ENCODE measurements at places on chromosomes 12 and 14. TPM values are rescaled to one million over a fixed set of nuclear protein-coding genes. Genes with fewer than 3 reads are reported as not detected.

GRCh38 chr12:70691018-70691672 lies 53.9 kb upstream of the PTPRB start:
- DNase-seq: no peak

DNA sequence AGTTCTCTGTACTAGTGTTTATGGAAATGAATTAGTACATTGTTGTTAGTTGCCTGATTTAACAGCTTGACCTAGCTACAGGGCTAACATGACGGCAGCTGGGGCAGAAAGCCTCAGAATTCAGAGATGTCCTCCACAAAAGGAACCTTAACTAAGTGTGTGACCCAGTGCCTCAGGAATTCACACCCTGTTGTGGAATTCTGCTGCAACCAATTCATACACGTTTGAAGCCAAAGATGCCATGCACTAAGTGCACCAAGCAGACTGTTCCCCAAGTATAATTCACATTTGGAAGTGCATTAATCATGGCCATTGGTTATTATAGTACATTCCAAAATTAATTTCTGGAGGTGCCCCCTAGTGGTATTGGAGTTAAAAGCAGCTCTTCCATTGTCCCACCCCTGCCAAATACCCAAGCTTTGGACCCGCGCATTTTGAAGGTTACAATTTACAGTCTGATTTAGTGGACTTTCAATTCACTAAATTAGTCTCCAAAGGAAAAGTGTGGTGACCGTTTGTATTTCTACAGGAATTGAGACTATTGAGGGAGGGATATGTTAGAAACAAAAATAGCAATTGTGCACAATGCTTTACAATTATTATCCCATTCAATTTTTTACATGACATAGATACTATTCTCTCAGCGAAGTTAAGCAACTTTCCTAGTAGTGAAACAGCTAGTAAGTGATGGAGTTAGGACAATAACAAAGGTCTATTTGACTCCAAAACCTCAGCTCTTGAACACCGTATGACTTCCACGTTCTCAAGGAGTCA lies 85.9 kb downstream of the PAX9 start:
- no peak for DNase-seq

- no peak for DNase-seq
Measured at GRCh38 chr12:52229836-52230343, 3.2 kb upstream of the KRT7 start.

DNA sequence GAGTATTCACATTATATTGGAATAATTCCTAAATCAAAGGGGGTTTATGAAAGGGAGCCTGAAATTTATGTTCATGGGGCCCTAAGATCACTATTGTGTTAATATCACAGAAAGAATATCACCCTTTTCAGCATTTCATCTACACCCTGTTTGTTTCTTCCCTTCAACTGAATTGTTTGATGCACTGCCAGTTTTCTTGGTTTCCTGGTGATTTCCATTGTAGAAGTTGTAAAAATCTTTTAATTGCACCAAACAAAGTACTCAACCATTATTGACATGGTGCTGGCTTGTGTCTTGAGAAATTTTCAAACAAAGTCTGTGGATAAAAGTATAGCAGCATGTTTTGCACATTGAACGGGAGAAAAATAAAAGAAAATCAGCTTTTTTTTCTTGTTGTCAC lies 154.8 kb upstream of the PRKD1 start:
- no peak for DNase-seq

- DNase-seq: no peak
Measured at GRCh38 chr14:36301159-36301558, 19.3 kb downstream of the MBIP start.

The NAV3 gene
- 6.9 TPM for total RNA-seq

DNA sequence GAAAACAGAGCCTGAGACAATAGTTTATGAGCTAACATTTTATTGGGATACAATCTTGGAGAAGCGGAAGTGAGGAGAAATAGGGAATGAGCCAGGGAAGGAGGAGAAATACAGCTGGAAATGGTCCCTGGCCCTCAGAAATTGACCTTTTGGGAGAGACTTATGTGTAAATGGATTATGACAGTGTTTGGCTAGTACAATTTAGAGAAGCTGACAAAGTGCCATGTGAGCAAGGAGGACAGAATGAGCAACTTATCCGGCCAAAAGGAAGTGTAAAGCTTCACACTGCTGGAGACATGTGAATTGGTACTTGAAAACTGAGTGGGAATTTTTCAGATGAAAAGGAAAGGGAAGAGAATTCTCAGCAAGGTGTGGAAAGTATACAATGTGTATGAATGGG lies 2.9 kb downstream of the GLIPR1 start:
- DNase-seq: no peak

DNA sequence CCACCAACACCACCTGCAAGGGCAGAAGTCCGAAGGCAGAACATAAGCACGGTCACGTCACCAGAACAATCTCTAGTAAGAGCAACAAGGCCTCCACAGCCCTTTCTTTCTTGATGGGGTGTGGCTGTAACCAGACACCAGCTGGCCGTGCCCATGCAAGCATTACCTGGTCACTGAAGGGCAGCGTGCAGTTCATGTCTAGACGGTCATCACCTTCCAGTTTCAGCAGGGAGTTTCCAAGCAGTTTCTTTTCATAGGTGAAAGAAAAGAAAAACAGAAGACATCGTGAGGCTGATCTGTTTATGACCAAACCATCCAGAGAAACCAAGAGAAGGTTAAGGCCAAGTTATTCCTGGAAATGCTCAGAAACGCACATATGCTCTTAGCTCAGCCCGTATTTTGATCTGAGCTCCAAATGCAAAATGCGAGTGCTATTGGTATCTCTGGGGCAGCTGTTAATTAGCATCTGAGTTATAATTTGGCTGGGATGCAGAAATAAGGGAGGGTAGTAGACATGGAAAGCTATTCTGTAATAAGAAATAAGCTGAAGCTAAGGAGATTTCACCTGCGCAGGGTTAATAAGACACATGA lies 42.5 kb downstream of the PRKAB1 start:
- DNase-seq: no peak

The P2RX4 gene
- total RNA-seq: 10.1 TPM

The TMEM179 gene
- total RNA-seq: 1.0 TPM

- no peak for DNase-seq
Measured at GRCh38 chr12:87127272-87127671, 871.1 kb upstream of the MGAT4C start.

GRCh38 chr14:82003426-82003825 lies 469.8 kb upstream of the SEL1L start:
- DNase-seq: no peak

GRCh38 chr12:39354955-39355354 lies 88.0 kb downstream of the KIF21A start:
- DNase-seq: no peak

- DNase-seq: no peak
Measured at GRCh38 chr12:71063087-71063486, 94.7 kb downstream of the TSPAN8 start.

GRCh38 chr12:7947011-7947410 lies 11.0 kb upstream of the SLC2A3 start:
- no peak for DNase-seq

DNA sequence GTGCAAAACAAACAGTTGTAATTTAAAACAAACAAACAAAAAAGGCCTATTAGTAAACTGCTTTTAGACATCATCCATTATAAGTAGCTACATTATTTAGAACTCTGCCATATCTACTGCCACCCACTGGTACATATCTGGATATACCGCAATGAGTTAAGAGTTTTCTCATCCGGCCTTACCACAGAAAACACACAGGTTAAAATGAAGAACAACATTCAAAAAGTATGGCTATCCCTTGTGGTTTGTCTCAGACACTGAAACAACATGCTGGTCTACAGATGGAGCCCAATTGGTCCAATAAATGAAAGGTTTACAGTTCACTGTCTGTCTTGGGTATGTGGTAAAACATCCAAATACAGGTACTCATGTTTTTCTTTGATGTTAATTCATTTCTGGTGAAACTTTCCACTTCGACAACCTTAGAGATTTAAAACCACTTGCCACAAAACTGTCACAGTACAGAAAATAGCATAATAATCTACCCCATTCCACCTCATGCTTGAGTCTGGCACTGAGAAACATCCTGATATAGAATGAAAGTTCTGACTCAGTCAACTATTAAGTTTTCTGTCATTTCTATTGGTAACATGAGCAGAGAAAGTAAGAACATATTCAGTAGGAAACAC lies 354.3 kb downstream of the CEP128 start:
- no peak for DNase-seq

The MNAT1 gene
- total RNA-seq: 25.6 TPM

The CFAP54 gene
- 0.38 TPM for total RNA-seq

The HSPA2 gene
- total RNA-seq: 54.2 TPM

DNA sequence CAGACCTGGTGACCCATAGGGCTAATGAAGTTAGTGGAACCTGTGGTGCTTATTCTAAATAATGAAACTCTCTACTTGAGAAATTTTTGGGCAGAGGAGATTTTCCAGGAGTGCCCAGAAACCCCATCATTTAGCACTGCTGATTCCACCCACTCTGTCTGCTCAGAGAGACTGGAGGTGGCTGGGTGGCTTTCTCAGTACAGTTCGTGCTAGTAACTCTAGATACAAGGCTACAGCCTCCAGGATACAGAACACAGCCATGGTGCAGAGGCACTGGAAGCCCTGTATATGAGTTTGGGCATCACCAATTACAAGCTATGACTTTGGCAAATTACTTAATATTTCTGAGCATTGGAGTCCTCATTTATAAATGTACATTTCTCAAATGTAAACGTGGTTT lies 32.4 kb downstream of the CCDC177 start:
- DNase-seq: no peak

GRCh38 chr14:54840336-54840735 lies 62.3 kb downstream of the GCH1 start:
- no peak for DNase-seq

GRCh38 chr14:104970231-104971068 lies 7.7 kb downstream of the AHNAK2 start:
- DNase-seq: peak; percentile 85
